Muscle of arm (tissue), 14 donors: ENCODE measurements at places on chromosomes 16 and 17. TPM values are rescaled to one million over a fixed set of nuclear protein-coding genes. Genes with fewer than 3 reads are reported as not detected.

The TBC1D28 gene
- polyA plus RNA-seq: not detected

The KRTAP16-1 gene
- polyA plus RNA-seq: not detected

The VAC14 gene
- polyA plus RNA-seq: 26.7 TPM

The VASN gene
- 8.3 TPM for polyA plus RNA-seq

The CACNG5 gene
- polyA plus RNA-seq: not detected

The PDIA2 gene
- polyA plus RNA-seq: 0.46 TPM

The PLA2G10 gene
- 0.43 TPM for polyA plus RNA-seq

The CHD9NB gene
- polyA plus RNA-seq: 3.0 TPM

The OTOP3 gene
- not detected for polyA plus RNA-seq

The OTOP2 gene
- polyA plus RNA-seq: not detected

The TEX14 gene
- 2.4 TPM for polyA plus RNA-seq

The SRCAP gene
- 20.6 TPM for polyA plus RNA-seq

The EPX gene
- 0.27 TPM for polyA plus RNA-seq

The PRAC1 gene
- not detected for polyA plus RNA-seq

DNA sequence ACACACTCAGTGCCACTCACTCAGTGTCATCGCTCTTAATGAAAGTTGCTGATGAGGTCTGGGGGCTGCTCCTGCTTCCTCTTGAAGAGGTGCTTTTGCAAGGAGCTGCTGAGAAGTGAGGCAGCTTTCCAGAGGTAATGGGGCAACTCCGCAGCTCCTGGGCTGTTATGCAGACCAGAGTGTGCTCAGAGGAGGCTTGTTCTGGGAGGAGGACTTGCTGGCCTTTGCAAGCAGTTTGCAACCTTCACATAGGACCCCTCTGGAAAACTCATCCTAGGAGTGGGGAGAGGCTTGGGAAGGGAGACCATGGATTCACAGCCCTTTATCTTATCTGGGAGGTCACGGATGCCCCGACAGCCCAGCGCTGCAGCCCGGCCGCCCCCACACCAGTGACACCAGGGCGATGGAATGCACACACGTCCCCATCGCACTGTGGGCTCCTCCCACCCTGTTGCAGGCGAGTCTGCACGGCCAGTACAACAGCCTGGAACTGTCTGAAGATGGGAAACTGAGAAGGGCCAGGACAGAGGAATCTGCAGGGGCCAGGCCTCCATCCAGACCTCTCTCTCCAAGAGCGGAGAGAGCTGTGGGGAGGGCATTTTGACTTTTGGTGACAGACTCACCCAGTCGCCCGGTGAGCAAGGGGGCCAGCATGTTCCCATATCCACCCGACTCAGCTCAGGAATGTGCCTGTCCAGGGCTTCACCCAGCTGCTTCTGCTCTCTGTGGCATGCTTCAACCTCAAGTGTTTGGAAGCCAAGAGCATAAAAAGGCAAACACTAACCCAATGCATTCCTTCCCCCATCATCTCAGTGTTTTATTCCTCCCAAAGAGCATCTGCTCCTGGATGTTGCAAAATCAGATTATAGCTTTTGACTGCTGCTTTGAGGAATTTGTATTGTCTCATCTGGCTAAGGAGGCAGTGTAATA lies 78.6 kb upstream of the ZNF469 start:
- DNase-seq: peak; percentile 56

DNA sequence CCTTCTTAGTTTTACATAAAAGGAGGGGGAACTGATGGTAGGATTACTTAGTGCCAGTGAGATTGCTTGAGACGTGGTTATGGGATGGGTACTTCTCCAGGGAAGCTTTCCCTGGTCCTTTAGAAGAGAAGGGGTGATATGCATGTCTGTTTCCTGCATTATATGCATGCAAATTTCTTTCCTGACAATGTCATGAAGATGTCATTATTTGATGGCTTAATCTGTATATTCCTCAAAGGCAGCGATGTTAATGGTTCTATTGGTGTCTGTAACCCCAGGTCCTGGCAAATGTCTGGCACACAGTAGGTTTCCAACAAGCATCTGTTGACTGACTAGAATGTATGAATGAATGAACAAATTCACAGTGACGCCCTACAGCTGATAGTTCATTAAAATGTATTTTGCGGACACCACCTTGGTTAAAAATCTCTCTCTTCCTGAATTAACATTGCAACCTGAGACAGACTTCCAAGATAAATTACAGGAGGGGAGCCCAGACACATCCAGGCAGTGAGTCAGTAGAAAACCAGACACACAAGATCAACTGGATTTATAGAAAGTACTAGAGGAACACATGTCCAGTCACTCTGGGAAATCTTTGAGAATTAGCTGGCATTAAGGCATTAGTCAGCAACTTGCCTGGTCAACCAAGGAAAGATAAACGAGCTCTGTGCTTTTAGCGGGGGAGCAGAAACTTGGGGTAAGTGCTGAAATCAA lies 293.4 kb downstream of the XYLT1 start:
- DNase-seq: no peak

- no peak for DNase-seq
Measured at GRCh38 chr17:42691021-42691545, 8.8 kb downstream of the CNTNAP1 start.

GRCh38 chr16:1174477-1175357 lies 21.8 kb downstream of the CACNA1H start:
- DNase-seq: no peak

DNA sequence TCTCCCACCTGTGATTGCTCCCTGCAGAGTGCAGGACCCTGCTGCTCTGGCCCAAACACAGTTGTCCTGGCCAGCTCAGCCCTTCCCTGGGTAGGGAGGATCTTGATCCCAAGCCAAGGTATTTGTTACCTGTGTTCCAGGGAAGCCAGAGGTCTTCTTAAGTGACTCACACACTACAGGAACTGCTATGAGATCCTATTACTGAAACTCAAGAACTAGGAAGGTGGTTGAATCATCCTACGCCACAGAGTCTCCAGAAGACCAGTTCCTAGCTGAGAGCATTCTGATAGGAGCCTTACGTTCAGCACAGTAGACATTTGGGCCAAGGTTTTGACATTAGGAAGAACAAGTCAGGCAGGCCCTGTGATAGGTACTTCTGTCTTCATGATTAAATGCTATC lies 12.0 kb downstream of the CHST6 start:
- DNase-seq: no peak

GRCh38 chr17:77696721-77697460 lies 261.6 kb upstream of the TNRC6C start:
- peak; percentile 44 for DNase-seq

GRCh38 chr17:68097161-68097805 lies 61.7 kb downstream of the KPNA2 start:
- no peak for DNase-seq

- DNase-seq: no peak
Measured at GRCh38 chr17:80109066-80109660, 7.8 kb downstream of the GAA start.

GRCh38 chr17:78747488-78747887 lies 34.6 kb downstream of the CYTH1 start:
- DNase-seq: no peak

GRCh38 chr17:54451051-54451450 lies 449.6 kb upstream of the TOM1L1 start:
- DNase-seq: no peak

- no peak for DNase-seq
Measured at GRCh38 chr16:69241926-69242325, 55.0 kb downstream of the SNTB2 start.

GRCh38 chr16:84007965-84008364 lies 34.6 kb downstream of the SLC38A8 start:
- DNase-seq: no peak

- DNase-seq: no peak
Measured at GRCh38 chr17:35404360-35404759, 27.9 kb downstream of the SLFN12 start.

DNA sequence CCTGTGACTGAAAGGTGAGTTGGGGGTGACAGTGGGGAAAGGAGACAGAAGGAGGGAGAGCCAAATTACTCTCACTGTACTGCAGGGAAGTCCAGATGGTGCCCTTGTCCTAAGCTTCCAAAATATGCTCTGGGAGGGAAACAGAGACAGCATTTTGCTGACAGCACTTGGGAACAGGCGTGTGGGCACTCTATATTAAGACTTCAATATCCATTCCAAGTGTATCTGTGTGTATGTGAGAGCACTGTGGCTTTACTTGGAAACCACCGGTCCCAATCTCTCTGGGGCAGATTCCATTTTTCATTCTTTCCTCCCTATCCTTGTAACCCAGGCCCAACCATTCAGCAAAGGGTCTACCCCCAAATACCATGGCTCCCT lies 407.3 kb downstream of the UTP18 start:
- DNase-seq: no peak

- DNase-seq: no peak
Measured at GRCh38 chr16:30541502-30542329, 7.1 kb upstream of the ZNF747 start.

GRCh38 chr17:6427279-6427781 lies 7.6 kb downstream of the AIPL1 start:
- no peak for DNase-seq

DNA sequence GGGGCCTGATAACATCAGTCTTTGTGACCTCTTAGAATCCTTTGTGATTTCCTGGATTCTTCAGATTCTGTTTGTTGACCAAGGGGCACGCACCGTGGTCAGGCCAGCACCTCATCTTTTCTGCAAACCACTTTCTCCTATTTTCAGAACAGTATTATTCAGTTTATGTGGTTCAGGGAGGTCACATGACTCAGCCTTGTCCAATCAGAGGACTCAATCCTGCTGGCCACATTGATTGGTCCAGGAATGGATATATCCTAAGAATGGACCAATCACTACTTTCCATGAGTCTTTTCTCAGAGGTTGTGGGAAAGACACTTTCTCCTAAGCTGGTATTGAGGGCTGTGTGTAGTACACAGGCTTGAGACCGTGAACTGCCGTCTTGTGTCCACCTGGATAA lies 123.1 kb upstream of the EEF2KMT start:
- DNase-seq: no peak

GRCh38 chr16:57536306-57537193 lies at the start of gene CCDC102A:
Gene CCDC102A, minus strand, starts transcription at chr16:57536571. Its CDS starts 7,394 bp downstream, at chr16:57529177.
- DNase-seq: no peak

- no peak for DNase-seq
Measured at GRCh38 chr16:55120408-55120807, 189.7 kb downstream of the IRX5 start.

DNA sequence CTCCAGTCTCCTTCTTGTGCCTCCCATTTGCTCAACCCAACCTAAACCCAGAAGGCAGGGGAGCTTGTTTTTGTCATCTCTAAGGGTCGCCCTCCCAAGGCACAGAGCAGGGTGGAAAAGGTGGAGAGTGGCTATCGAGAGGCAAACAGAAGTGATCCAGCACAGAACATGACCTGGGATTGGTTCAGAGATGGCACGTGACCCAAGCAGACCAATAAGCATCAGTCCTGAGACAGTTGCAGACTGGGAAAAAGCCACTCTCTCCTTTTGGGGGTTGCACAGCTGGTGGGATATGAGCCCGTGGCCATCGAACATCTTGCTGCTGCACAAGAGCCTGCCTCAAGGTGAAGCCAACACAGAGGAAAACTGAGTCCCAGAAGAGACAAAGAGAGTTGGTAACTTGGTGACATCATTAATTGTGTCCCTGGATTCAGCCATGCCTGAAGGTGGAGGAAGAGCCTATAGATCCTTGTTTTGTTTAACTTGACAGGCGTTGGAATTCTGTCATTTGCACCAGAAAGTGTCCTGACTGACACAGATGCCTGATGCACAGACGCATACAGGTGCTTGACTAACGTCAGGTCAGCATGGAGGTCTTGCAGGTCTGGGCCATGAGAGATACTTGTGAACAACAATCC lies 28.2 kb upstream of the CSNK2A2 start:
- DNase-seq: no peak

- DNase-seq: no peak
Measured at GRCh38 chr17:4165301-4166010, 22.5 kb downstream of the CYB5D2 start.

GRCh38 chr17:80720610-80721577 lies 176.3 kb downstream of the RPTOR start:
- DNase-seq: no peak

DNA sequence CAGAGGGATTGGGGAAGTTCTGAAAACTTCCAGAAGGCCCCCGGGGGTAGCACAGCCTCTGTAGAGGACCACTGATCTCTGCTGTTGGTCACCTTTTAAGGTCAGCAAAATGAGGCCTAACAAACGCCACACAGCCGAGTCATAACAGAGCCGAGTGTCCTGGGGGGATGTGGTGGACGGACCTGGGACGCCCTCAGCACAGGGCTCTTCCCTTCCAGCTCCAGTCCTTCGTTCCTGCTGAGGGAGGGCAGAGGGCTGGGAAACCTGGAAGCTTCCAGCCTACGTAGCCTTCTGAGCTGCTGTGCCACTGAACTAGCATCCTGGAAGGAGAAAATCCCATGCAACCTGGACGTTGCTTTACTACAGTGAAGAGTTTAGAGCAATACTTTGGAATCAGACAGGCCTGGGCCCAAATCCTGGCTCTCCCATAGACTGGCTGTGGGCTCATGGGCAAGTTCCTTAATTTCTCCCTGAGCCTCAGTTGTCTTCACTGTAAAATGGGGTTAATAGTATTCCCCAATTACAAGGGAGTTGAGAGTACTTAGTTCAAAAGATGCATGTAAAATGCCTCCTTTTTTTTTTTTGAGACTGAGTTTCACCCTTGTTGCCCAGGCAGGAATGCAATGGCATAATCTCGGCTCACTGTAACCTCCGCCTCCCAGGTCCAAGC lies 34.4 kb upstream of the ZCCHC14 start:
- no peak for DNase-seq

- DNase-seq: peak; percentile 90
Measured at GRCh38 chr16:55476625-55477533, 2.1 kb upstream of the MMP2 start.

GRCh38 chr17:41695954-41696757 lies 7.5 kb downstream of the EIF1 start:
- peak; percentile 71 for DNase-seq

- DNase-seq: no peak
Measured at GRCh38 chr16:85248342-85248741, 136.1 kb upstream of the CIBAR2 start.

DNA sequence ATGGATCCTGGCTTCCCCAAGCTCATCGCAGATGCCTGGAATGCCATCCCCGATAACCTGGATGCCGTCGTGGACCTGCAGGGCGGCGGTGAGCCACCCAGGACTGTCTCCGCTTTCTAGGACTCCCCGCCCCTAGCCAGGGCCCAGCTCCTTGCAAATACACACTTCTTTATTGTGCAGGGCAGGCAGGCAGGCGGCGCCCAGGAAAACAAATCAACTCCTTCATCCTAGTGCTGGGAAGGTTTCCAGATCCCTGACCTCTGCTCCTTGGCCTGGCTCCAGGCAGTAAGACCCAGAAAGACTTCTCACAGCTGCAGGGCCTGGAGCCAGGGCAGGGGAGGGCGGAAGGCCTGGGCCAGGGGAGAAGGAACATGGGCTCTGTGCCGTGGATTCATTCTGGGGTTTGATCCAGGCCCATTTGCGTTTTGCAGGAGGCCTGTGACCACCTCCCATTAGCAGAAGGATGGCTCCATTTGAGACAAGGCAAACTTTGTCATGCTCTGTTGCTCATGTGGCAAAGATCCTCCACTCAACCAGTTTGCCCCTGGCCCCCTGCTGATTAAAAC lies 6.0 kb upstream of the LPCAT2 start:
- DNase-seq: peak; percentile 97

- no peak for DNase-seq
Measured at GRCh38 chr16:29009050-29009837, 24.4 kb downstream of the LAT start.
